Omental fat pad (tissue), 4 donors: ENCODE measurements at places on chromosomes 1 and 21. TPM values are rescaled to one million over a fixed set of nuclear protein-coding genes. Genes with fewer than 3 reads are reported as not detected.

DNA sequence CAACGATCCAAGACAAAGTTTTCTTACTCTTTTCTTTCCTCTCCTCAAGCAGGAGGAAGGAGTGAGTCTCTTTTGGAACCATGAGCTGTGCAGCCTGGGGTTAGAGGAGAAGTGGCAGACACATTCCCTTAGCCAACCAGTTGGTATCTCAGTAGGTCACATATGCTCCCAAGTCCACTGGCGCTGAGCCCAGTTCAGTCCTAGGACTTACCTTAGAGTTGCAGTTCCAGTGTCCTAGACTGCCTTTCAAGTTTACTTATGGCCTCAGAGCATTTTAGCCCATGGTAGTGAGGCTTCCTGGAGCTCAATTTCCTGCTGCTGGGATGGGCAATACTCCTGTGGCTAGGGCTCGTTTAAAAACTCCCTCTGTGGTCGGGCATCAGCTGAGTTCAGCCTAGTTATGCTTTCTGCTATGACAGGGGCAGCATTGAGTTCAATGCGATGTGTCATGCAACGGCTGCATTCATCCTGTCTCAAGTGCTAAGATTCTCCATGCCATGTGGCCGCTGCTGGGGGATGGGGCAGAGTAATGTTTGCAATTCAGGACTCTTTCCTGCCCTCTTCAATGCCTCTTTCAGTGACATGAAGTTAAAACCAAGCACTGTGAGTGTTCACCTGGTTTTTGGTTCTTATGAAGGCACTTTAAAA, 103.8 kb downstream of the LRRC7 start:
- DNase-seq, result no peak

- no peak for DNase-seq
Observed at GRCh38 chr1:114522264-114522575, 11.2 kb upstream of the TRIM33 start.

- DNase-seq, result no peak
Observed at GRCh38 chr1:151837197-151837596, 2.4 kb downstream of the C2CD4D start.

DNA sequence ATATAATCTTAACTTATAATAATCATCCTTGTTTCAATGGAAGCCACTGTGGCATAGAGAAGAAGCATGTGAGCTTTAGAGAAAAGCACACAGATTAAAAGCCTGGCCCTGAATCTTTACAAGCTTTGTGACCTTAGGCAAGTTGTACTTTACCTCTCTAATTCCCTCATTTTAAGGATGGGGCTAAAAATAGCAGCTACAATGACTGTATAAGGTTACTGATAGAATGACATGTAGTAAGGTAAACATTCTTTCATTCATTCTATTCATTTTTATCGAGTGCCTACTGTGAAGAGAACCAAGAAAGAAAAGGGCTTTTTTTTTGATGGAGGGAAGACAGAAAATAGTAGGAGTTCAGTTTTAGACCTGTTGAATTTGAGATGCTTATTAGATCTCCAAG, 25.6 kb downstream of the CDKN2C start:
- no peak for DNase-seq

DNA sequence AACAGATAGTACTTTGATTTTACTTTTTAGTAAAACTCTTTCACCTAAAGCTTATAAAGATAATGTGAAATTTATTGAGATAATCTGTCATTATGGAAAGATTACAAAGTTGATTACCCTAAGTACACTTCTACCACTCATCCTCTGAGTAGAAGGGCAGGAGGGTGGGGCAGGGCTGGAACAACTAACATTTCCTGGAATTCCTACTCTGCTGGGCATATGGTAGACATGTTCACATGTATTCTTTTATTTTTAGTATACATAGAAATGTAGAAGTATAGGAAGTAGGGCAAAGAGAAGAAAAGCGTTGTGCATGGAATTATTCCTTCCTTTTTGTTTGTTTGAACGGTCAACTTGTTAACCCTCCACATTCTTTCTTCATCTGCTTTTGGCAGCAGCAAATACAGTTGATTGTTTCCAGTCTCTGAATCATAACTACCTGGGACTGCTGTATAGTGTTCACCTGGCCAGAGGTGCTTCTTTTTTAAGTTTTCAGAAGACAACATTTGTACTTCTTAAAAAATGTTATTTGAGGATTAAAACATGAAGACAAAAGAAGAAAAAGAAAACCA, 85.1 kb downstream of the POU2F1 start:
- DNase-seq, result no peak

GRCh38 chr1:8939362-8939995, 6.2 kb upstream of the CA6 start:
- no peak for DNase-seq

DNA sequence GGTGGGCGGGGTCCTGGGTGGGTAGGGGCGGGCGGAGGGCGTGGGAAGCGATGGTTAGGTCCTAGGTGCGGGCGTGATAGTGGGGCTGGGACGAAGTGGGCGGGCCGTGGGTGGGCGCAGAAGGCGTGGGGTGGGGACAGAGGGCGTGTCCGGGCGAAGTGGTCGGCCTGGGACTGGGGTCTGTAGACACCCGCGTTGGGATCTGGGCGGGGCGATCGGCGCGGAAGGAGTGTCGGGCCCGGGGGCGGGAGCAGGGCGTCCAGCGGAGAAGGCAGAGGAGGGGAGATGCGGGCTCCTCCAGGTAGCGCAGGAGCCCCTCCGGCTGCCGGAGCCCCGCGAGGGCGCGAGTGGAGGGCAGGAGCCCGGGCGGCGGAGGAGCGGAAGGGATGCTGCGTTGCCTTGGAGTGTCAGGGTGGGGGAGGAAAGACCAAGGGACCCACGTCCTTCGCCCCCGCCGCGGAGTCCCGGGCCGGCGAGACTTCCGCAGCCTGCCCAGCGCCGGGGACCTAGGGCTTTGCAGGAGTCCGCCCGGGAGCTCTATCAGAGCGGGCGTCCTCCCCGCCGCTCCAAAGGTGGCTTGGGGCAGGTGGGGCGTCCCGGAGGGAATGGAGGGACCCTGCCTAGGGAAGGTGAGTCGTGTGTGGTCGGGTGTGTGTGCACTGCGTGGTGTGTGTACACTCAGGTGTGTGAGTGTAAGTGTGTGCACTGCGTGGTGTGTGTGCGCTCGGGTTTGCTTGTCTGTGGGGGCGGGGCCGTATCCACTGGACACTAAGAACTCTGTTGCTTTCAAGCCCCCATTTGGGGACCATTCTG, 27.0 kb upstream of the PRSS38 start:
- peak; percentile 51 for DNase-seq

DNA sequence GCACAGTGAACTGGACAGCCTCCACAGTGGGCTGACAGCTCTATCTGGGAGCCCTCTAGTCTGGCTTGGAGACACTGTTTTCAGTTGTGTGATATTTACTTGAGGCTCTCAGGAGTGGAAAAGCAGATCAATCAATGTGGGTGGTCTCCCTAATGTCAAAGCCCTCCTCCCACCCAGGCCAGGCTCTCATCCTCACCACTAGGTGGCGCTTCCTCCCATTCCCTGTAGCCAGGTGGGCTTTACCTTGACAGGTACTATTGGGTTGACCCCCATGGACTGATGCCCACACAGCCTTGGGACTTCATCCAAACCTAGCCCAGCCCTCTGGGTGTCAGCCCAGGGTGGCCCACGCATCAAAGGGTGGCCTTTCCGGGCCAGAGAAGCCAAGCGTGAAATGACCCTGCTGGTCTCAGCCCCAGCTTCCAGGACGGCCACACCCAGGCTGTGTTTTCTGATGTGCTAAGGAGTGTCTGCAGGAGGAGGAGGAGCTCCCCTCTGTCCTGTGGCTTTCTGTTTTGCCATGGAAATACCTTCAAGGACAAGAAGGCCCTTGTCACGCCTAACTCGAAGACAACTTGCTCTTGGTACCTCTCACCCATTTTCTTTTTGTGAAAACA, 54.0 kb downstream of the CLIC6 start:
- DNase-seq, result no peak

- no peak for DNase-seq
Observed at GRCh38 chr1:193069748-193070385, 10.5 kb downstream of the RO60 start.

- DNase-seq, result no peak
Observed at GRCh38 chr1:234396871-234397270, 23.6 kb downstream of the COA6 start.

DNA sequence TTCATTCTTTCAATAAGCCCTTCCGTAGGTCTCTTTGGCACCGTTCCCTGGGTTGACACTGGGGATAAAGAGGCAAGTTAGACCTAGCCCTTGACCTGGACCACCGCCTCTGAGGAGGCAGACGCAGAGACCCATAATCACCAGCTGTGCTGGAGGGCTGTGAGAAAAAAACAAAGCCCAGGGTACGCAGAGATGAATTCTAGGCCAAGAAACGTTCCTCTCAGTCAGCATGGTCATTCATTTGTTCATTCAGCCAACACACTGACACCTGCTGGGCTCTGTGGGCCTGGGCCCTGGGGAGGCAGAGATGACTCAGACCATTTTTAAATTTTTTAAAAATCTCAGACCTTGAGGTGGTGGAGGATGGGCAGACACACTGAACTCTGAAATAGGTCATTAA, 26.3 kb upstream of the TRABD2B start:
- DNase-seq, result no peak

GRCh38 chr1:61081686-61082310, 563 bp upstream of the NFIA start:
- no peak for DNase-seq

GRCh38 chr1:231926340-231926739, 299.8 kb downstream of the DISC1 start:
- no peak for DNase-seq

DNA sequence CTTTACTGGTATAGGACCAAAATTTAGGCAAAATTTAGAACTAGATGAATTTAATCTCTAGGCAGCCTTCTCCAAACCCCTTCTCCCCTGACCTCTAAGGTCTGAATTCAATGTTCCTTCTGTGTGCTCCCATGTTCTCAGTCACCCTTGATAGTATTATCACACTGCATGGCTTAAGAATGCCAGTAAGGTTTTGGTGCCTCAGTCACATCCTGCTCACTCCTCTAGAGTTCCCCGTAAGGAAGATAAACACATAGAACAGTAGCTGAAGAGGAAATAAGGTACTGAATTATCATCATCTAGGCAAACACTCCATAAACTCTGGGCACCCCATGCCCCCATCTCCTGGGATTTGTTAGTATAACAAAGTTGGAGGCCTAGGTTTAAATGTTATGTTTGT, 18.2 kb downstream of the PRRX1 start:
- DNase-seq, result no peak

SLC5A9 gene
- total RNA-seq, result 0.47 TPM

PSMB2 gene
- total RNA-seq, result 39.9 TPM

GBP5 gene
- total RNA-seq, result 7.8 TPM

PRMT2 gene
- total RNA-seq, result 81.0 TPM
